Left ventricle myocardium superior (tissue), 1 donor: ENCODE measurements at places on chromosomes 6 and 20.
A peak's percentile ranks its signal among the peaks of the same experiment; 100 is the strongest.

- no peak for DNase-seq
These were observed 81.2 kb downstream of the ASXL1 start for GRCh38 chr20:32439132-32439829.

- DNase-seq = no peak
These were observed 154.2 kb upstream of the COL21A1 start for GRCh38 chr6:56401477-56402070.

GRCh38 chr6:74568861-74569260 lies 637.0 kb downstream of the COL12A1 start:
- no peak for DNase-seq

DNA sequence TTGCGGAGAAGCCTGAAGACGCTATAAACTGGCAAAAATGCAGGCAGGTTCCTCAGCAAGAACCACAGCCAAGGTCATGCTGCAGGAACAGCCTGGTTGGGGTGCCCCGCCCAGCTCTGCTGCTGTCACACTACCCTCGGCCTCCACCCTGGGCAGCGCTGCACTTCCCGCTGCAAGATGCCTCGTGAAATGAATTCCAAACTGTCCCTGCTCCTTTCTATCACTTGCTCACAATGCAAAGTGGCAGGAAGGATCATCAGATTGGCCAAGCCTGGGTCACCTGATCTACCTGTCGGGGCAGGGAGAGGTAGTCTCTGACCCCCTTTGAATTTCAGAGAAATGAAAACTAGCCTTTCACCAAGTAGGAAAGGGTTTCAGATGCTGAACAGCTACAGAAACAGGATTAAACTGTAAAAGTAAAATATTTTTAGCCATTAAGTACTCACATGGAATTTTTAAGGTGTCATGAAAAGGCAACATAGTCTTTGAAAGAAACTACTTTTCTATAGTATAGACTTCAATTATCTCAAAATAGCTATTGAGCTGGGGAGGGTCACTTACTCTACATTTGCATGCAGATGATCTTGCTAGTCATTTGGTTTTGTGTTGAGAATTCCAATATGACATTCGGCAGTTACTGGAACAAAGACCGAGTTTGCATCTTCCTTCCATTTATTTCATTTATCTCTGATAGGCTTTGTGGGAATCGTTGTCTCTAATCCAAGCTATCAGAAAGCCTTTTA lies 236.4 kb upstream of the ASCC3 start:
- peak; percentile 26 for DNase-seq

DNA sequence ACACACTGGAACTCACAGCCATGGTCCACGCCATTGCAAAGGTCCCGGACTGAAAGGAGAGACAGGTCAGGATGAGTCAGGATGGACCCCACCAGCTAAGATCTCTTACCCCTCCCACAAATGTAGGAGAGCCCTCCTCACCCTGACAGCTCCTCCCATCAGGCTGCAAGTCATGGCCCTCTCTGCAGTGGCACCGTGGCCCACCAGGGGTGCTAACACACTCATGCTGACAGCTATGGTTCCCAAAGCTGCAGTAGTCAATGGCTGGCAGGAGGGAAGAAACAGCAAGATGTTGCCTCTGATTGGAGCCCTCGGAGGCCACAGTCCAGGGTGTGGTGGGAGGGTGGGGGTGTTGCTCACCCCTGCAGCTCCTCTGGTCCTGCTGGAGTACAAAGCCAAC lies 5.7 kb upstream of the RBPJL start:
- DNase-seq = no peak

DNA sequence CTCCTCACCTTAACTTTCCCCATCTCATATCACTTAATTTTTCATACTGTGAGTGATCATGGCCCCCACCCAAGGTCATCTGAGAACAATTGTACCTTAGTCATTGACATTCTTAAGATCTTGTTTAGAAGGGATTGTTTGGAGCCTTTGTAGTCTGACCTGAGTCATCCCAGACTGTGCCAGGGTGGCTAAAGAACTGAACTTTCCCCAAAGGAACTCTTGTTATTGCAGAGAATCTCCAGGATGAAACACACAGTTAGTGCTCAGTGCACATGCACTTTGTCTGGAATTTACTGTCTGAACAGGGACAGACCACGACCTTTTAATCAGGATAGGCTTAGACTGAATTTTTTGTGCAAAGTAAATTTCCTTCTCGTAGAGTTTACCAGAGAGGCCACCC lies 112.6 kb upstream of the CCN2 start:
- no peak for DNase-seq

DNA sequence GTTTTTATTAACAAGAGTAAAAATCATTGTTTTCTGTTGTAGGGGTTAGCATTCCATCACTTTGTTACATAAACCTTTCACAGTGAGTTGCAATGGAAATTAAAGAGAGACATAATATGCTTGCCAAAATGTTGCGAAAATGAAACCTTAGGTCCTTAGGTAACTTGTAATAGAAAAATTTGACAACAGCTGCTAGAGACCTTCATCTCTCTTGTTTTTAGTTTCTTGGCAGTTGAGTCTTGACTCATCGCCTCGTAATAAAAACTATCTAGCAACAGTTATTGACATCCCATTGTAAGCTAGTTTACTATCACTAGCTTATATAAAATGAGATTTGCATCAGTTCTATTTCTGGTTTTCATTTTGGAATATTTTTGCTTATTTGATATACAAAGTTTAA lies 179.0 kb upstream of the MMS22L start:
- no peak for DNase-seq

- DNase-seq = no peak
These were observed 51.2 kb upstream of the GMPR start for GRCh38 chr6:16187176-16187575.

- peak; percentile 30 for DNase-seq
These were observed 87.2 kb downstream of the DST start for GRCh38 chr6:56555438-56555872.

DNA sequence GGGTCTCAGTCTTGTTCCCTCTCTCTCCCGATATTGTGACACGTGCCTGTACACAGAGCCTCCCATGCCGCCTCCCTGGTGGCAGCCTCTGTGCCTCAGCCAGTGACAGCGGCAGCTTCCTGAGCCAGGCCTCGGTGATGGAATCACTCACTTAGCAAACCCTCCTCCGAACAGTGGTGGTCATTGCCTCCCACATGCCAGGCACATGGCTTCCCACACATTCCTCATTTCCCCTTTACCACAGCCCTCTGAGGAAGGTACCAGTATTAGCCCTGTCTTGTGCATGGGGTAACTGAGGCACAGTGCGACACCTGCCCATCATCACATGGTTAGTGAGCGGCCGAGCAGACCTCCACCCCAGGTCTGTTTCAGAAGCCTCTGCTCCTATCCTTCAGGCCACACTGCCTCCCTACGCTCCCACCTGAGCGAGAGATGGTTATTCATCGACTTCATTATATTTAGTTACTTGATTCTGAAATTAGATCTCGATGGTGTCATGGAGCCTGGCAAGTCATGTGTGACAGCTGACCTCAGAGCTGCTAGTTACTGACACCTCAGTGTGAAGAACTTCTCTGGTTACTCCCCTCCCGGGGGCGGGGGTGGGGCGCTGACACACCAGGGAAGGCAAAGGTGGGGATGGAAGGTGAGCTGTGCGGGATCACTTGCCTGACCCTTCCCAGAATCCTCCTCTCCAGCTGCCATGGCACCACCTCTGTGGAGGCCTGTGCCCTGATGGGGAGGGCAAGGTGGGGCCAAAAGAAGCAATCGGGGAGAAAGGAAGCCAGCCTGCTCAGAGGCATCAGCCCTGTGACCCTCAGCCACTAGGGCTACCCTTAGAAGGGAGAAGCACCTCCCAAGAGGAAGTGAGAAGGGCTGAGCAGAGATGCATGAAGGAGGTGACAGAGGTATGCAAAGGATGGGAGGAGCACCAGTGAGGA lies 17.9 kb downstream of the MDGA1 start:
- DNase-seq = no peak

- peak; percentile 65 for DNase-seq
These were observed 214.8 kb upstream of the RREB1 start for GRCh38 chr6:6892744-6893583.

DNA sequence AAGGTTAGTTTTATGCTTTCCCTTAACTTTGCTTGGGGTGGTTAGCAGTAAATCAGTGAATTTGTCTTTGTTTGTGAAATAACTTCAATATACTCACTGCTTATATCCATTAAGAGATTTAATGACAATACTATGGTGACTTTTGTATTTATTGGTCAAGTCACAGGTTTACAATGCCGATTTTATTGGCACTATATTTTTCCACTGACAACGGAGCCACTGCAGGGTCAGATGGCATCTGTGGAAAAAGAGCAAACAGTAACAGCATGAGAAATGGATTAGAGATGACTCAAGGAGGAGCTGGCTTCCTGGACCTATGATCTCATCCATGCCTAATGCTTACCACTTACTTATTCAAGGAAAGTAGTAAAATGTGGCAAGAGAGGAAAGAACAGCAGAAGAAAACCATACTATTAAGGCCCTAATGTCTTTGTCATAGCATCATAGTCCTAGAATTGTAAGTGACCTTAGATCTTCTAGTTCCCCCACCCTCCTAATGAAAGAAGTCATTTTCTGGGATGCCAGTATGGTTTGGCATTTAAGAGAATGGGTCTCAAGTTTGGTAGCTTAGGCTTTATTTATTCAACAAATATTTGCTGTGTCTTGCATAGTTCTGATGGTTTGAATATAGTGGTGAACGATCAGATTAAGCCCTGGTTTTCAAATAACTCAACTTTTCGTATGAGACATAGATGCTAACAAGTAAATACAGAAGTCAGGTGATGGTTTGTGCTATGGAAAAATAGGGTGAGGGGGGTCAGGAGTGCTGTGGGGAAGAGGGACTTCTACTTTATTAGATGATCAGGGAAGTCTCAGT lies 18.5 kb downstream of the RNF144B start:
- no peak for DNase-seq

DNA sequence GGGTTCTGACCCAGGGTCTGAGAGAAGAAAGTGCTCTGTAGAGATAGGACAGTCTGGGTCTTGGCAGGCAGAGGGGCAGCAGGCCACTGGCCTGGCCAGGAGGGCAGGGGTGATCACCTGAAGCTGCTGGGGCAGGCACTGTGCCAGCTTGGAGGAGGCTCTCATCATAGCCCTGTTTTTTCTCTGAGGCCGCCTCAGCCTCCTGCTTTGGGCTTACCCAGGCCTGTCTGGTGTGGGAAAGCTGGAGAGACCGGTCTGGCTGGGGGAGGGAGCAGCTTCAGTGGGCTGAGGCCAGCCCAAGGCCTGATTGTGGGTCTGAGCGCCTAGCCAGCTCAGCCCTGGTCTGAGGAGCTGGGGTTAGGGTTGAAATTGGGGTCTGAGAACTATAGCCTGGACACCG lies 3.9 kb downstream of the LPIN3 start:
- DNase-seq = no peak

GRCh38 chr6:30752157-30752927 lies 8.0 kb upstream of the IER3 start:
- DNase-seq = peak; percentile 93

GRCh38 chr6:38901802-38902522 lies 146.6 kb upstream of the GLP1R start:
- DNase-seq = no peak

DNA sequence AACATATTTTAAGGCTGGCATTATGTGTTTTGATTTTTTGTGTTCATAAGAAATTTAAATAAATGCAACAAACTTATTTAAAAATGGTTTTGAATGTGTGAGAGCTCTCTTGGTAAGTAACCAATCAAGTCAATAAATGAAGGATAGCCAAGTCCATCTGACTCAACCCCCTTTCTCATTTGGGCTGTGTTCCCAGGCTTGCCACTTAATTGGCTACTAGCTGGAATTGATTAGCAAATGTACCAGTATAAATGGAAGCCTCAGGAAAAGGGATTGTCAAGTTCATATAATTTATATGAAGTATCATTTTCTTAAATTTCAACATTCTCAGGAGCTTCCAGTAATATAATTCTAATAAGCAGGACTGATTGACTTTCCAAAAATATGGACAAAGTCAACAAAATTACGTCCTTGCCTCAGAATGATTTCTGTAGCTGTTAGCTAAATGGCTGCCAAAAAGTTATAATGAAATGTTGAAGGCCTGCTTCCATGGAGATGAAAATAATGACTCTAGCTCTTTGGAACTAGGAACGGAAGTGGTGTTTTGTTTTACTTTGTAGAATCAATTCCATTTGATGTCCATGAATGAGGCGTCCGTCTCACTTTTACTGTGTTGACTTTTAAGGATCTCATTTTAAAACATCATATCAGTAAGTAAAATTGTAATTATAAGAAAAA lies 614.9 kb downstream of the CDH26 start:
- DNase-seq = no peak

DNA sequence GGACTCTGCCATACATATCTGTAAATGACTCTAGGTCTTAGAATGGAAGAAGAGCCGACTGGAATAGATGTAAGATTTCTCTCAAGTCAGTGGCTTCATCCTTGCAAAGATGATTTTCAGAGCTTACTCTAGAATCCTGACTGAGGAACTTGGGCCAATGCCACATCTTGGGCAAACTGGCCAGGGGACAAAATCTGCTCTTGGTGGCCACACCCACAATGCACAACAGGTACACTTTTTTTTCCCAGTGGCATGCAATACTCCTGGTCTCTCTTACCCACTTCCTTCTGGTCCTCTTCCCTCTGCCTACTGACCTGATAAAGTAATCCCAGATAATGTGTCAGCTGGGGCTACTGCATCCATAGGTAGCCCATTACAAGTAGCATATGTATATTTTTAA lies 13.4 kb downstream of the CLIC5 start:
- DNase-seq = no peak

DNA sequence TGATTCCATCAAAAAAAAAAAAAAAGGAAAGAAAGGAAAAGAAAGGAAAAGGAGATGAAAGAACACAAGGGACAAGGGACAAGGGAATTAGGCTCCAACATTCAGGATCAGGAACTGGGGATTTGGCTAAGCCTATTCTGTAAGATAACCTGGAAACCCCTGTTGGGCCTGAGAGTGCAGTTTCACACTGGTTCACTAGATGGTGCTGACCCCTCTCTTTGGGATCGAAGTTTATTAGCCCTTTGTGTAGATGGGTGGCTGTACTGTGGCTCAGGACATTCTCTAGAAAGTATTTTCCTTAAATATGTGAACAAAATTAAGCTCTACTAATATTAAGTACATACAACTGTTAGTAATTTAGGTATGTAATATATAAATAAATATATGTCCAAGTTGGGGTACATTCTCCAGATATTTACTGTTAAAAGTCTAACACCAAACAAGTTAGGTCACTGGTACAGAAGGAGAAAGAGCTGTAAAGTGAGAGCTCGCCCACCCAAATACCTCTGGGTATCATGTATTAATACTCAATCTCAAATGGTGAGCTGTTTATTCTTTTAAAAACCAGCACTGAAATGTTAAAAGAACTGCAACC lies 6.3 kb downstream of the OR2A4 start:
- DNase-seq = no peak

DNA sequence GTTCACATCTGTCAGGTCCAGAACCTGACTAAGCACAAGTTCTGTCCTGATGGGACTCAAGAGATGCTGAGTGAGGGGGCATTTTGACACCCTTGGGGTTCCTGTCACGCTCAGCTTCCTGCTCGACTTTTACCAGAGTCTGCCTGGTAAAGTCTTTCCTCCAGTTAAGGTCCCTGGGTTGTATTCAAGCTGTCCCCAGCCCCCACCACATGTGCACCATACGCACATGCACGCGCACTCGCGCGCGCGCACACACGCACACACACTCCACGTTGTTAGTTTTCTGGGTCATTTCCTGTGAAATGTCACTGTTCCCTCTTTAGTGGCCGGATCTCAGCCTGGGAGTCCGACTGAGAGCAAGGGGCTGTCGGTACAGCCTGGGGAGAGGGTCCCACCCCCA lies 166.1 kb downstream of the GMPR start:
- DNase-seq = no peak
